ENCODE measurements at places on chromosomes 5 and 9.

DNA sequence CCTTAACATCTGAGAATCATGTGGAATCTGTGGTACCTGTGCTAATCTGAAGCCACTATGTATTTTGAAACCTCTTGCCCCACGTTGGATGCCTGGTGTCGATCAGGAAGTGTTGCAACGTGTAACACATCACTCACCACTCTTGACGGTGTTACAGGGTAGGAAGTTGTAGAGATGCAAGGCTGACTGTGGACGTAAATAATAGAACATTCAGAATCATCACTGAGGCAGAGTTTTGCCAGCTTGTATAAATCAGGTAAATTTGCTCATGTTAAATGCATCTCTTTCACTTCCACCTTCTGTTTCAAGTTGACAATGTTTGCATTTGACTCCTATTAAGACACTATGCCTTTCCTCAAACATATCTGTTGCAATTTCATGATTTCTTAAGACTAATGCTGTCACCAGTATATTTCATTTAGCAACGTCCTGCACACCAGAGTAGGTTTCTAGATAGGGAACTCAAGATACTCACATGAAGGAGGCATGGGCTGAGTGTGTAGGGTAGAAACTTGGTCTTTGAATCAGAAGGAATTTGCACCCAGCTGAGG lies 38.1 kb downstream of the BASP1 start:
- no peak for DNase-seq

GRCh38 chr9:134699343-134699740 lies 57.7 kb downstream of the COL5A1 start:
- no peak for DNase-seq

DNA sequence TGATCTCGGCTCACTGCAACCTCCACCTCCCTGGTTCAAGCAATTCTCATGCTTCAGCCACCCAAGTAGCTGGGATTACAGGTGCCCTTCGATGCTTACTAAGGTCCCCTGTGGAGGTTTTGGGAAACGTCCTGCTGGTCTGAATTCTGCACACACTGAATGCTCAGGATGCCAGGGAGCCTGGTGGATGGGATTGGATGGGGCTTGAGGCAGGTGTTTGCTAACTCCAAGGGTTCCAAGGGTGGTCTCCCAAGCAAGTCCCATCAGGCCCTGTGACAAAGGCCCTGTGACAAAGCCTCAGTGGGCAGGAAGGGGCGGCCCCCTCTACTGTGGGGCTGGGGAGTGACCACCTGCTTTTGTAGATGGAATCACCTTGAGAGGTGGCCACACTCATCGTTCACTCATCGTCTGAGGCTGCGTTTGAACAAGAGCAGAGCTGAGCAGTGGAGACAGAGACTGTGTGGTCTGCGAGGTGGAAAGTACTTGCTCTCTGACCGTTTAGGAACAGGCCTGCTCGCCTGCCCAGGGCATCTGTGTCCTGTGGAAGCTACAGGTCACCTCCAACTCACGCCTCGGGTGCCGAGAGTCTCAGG lies 40.2 kb downstream of the MRPL36 start:
- no peak for DNase-seq

DNA sequence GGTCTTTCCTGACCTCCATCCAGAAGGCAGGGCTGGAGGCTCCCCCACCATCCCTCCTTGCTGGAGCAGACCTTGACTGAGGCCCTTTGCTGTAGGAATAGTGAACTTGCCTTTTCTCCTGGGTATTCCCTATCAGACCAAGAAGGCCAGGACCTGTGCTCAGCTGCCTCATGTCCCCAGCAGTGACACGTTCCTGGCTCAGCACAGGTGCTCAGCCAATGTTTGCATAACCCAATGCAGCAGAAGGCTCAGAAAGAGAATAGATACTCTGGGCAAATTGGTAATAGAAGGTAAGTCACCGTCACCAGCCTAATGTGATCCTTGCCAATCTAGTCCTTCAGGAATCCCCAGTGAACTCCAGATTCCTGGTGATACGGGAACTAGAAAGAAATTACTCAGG lies 96.4 kb downstream of the ACTL7B start:
- DNase-seq = no peak

GRCh38 chr5:177425196-177425800 lies 1.2 kb upstream of the GRK6 start:
- no peak for DNase-seq

Measured in brain (organoid and tissue), 16 donors.